ENCODE measurements at places on chromosomes 16 and 17.

GRCh38 chr17:42853004-42853403 lies 2.0 kb downstream of the AOC3 start:
- DNase-seq = no peak

- DNase-seq = no peak
These were observed 116.5 kb downstream of the ADCY9 start for GRCh38 chr16:3999479-4000325.

- no peak for DNase-seq
These were observed 7.7 kb upstream of the PCTP start for GRCh38 chr17:55743103-55743679.

DNA sequence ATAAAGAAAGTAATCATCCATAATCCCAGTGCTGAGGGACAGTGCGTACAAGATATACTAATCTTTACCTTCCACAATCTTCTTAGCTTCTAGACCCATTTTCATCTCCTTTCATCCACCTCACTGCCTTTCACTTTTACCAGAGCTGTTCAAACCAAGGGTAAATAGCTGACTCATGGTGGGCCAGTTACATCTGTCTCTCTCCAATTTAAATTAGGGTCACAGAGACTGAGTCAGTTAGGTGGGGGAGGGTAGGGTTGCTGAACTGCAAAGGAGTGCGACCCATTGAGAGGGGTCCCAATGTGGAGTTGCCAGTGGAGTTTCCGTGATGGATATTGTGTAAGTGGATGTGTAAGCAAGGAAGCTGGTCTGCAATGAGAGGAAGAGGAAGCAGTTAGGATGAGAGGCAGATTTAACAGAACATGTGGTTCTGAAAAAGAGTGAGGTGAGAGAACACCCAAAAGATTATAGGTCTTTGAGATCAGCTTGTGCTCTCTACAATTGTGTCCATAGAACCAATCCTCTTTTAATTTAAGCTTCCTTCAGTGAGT lies 83.5 kb downstream of the GP2 start:
- no peak for DNase-seq

DNA sequence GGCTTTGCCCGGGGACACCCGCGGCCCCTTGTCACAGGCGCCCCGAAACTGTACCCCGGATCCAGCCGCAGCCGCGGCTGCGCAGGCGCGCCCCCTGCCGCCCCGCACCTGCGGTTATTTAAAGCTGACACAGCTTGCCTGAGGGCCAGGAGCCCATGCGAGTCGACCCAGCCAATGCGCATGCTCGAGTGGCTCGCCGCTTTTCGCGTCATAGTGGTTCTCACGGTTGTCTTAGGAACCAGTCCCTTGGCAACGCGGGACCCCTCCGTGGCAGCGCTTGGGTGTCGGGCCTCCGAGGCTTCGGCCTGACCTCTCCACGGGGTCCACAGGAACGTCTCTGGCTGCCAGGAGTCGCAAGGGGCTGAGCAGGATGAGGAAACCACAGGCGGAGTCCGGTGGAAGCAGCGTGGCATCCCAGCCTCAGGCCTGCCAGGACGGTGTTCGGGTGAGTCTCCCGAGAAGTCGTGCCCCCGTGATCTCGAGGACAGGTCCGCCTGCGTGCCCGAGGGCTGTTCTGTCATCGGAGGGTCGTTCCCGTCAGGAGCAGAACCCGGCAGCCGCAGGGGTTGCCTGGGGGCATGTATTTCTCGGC lies 716.9 kb downstream of the KCNJ18 start:
- no peak for DNase-seq

- no peak for DNase-seq
These were observed 69.5 kb upstream of the GNG13 start for GRCh38 chr16:869823-870641.

GRCh38 chr16:86479419-86479818 lies 30.9 kb upstream of the FOXF1 start:
- no peak for DNase-seq

DNA sequence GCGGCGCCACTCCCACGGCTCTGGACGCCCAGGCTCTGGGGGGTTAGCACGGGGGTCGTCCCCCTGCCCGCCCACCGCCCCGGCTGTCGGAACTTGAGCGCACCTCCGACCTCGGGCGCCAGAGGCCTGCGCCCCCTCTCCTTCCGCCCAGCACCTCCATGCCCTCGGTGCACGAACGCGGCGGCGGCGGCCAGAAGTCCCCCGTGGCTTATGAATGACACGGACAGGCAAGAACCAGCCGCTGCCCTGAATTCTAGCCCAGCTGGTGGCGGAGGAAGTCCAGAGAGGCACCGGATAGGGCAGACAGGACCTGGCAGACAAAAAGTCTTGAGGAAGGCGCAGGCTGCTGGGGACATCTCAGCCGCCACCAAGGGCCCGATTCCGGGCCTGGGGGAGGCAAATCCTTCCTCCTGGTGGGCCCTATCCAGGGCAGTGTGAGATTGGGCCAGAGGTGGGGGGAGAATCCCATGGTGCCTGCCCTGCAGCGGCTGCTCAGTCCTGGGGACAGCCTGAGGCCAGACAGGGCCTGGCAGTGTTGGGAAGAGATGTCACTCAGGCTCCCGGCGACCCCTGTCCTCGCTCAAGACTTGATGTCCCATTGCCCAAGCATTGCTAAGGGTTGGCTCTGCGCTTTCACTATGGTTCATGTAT lies 897 bp upstream of the CYGB start:
- no peak for DNase-seq

- no peak for DNase-seq
These were observed 1.6 kb downstream of the ACLY start for GRCh38 chr17:41917192-41917591.

DNA sequence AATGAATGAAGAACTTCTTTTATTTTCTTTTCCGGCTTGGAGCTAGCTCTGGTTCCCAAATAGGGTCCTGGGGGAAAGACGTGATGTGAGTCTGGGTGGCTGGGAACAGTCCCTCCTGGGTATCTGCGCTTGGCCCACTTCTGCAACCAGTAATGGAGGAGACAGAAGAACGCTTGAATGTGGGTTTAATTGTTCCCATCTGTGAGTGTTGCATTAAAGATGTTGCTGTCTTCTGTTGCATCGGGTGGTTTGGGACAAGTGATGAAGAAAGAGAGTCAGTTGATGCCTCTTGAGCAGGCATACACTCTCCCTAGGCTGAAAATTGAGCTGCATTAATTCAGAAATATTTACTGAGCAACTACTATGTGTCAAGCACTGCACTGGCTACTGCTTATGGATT lies 511.1 kb downstream of the CDH13 start:
- peak; percentile 9 for DNase-seq

GRCh38 chr17:35947156-35947585 lies 3.7 kb upstream of the LYZL6 start:
- peak; percentile 67 for DNase-seq

DNA sequence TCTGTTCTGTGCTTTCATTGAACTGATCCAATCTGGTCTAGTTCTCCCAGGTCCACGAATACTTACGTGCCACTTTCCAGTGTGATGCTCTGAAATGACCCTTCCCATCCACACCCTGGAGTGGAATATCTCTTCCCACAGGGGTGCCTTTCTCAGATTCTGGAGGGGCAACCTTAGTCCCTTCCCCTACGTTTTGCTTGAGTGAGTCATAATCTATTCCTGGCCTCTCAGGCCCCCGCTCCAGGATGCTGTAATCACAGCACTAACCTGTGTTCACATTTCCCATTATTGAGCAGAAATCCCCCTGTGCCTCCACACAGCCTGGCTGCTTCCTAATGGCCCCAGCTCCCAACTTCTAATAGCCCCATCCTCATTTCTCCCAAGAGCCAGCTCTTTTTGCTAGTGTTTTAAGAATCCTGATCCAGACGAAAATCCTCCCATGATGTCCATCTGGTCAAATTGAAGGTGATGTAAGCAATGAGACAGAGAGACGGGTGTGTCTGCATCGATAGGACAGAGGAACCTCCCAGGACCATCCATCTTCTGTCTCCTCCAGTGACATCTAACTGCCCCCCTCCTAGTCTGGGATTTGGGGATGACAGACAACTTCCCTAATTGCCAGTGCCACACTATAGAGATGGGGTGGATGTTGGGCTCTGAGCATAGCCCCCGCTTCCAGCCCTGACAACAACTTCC lies 164.0 kb upstream of the MAF start:
- no peak for DNase-seq

DNA sequence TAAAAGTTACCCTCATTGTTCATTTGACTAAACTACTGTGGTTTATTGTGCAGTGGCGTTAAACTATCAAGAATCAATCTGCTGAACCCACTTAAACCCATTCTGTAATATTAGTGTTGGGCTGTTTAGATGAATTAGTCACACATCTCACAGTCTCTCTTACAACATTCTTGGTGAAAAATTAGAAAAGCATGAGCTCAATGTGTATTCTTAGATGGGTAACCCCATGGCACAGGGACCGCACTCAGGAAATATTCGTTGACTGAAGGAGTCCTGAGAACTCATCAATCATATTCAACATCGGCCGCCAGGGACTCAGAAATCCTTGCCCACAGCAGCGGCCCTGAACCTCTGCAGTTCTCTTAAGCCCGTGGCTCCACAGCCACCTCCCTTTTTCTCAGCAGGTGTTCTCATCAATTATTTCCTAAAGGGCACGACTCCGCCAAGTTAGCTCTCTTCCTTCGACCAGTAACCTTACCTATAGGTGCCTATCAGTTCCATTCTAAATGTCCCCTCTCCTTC lies 155.6 kb downstream of the STX8 start:
- no peak for DNase-seq

GRCh38 chr16:54200161-54200534 lies 86.4 kb downstream of the IRX3 start:
- DNase-seq = no peak

DNA sequence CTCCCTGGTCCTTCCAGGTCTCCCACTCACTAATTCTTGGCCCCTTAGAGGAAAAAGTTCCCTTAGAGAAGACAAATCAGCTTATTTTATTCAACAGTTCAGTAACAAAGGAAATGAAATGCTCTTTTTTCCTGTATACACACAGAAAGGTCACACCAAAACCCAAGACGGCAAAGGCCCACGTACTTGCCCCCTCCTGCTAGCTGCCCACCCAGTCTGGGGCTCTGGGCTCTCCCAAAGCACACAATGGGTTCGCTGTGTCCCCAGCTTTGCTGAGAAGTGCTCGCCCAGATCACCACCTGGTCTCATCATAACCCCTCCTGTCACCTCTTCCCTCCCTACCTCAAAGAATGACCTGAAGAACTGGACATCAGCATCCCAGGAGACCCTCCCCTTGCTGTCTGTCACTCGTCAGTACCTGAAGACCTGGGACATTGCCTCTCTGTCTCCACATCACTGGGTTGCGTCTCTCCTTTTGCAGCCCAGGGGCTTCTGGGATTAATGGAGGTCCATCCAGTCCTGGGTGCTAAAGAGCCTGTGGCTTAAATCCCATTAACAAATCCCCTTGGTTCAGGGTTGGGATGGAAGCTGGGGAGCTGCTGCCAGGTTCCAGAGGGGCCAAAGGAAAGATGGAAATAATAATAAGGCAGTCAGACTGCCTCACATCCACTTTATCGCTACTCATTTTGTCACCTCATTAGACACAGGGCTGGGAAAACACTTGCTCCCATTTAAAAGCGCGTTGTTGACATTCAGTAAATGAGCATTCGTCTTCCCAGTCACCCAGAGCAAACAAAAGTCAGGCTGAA lies 3.3 kb downstream of the SLC6A4 start:
- DNase-seq = no peak

DNA sequence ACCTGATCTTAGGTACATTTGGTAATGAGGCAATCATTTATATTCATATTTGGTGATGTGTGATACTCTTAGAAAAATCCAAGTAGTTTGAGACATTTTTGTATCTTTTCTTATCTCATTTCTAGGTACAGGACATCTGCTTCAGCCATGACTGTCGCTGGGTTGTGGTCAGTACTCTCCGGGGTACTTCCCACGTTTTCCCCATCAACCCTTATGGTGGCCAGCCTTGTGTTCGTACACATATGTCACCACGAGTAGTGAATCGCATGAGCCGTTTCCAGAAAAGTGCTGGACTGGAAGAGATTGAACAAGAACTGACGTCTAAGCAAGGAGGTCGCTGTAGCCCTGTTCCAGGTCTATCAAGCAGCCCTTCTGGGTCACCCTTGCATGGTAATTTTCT lies 312.2 kb downstream of the BCAS3 start:
- DNase-seq = no peak

DNA sequence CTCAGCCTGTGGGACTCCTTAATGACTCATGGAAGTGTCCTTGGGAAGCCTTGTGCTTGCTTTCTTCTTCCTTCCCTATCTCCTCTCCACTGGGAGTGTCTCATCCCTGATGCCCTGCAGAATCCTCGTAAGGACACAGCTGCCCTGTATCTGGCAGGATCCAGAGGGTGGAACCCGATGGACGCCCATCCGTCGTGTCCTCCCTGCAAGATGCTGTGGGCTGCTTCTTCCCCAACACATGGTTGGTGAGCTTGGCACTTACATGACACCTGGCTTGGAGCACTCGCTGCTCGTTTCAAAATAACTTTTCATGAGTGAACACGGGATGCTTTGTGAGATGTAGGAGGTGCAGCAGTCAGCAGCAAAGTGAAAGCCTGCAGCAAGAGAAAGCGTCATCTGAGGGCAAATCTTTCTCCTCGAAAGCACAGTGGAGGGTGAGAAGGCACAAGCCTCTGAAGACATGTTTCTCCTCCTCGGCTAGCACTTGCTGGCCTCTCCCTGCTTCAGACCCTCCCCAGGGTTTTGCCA lies 3.3 kb downstream of the CCL15 start:
- DNase-seq = no peak

DNA sequence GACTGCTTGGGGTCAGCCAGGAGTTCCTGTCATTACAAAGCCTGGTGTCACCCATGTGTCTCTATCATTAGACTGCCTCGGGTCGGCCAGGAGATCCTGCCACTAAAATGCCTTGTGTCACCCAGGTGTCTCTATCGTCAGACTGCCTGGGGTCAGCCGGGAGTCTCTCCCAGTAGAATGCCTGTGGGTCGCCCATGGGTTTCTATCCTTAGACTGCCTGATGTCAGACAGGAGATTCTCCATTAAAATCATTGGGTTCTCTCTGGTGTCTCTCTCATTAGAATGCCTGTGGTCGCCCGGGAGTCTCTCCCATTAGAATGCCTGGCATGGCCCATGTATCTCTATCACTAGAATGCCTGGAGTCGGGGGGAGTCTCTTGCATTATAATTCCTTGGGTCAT lies 2231.0 kb downstream of the TP53TG3F start:
- DNase-seq = no peak

GRCh38 chr17:36524428-36524876 lies 10.2 kb downstream of the MYO19 start:
- DNase-seq = no peak

DNA sequence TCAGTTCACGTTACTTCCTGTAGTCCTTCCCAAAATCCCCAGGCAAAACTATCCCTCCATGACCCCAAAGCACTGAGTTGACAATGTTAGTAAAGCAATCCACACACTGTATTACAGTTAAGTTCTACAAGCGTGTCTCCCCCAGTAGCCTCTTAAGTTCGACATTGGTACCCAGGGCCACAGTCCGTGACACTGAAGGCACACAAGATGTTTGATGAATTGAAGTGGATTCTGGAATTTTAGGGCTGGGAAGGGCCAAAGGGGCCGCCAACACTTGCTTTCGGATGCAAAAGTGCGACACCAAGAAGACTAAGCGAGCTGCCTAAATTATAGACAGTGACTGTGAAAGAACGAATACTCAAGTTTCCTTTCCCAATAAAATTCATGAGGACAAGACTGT lies 1.5 kb downstream of the VPS35 start:
- no peak for DNase-seq

Measured in DND-41 (cell line).